ENCODE measurements at places on chromosomes 16 and 17. TPM values are rescaled to one million over a fixed set of nuclear protein-coding genes. Genes with fewer than 3 reads are reported as not detected.

DNA sequence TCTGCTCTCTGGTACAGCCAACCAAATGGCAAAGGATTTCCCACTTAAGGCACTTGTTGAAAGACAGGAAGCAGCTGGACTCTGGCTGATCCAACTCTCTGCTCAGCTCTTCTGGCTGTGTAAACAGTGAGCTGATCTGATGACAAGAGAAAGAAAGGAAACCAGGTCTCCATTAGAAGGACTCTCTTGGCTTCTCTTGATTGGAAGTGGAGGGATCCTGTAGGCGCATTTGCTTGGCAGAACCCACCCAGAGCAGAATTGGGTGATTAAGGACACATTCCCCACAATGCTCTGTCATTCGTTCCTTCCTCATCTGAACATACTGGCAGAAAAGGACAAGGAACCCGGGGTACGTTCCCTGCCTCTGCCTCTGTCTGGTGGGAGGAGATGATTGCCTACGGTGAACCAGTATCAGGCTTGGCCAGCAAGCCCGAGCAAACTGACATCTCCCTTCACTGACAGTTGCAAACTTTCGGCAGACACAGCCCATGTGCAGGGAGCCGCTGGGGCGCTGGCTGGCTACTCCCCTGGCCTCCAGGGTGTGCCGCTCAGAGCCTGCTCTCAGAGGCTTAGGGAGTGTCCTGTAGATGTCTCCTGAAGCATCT, 29.1 kb downstream of the LDHD start:
- no peak for DNase-seq

DNA sequence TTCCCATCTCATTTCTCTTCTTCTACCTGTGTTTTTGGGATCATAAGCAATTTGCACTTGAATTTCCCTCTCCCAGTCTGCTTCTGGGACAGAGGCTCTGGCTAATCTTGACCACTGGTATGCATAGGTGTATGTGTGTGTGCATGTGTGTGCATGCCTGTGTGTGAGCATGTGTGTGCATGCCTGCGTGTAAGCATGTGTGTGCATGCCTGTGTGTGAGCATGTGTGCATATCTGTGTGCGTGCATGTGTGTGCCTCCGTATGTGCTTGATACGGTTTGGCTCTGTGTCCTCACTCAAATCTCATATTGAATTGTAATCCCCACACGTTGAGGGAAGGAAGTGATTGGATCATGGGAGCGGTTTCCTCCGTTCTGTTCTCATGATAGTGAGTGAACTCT, 77.7 kb downstream of the HAPSTR1 start:
- DNase-seq: no peak

DNA sequence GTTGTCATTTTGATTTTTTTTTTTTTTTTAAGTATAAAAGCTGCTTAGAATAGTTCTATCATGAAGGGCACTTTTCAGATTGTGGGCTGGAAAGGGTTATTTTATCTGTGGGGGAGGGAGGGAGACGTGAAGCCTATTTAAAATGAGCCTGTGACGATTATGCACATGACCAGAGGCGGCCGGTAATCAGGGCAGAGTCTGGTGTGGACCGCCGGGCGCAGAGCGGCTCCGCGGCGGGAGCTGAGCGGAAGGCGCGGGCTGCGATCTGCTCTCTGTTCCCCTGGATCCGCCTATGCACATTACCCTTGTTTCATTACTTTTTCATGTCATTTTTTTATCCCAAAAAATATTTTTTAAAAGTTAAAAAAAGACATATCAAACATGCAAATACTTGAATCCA, 23.5 kb downstream of the TMC6 start:
- DNase-seq: no peak

DNA sequence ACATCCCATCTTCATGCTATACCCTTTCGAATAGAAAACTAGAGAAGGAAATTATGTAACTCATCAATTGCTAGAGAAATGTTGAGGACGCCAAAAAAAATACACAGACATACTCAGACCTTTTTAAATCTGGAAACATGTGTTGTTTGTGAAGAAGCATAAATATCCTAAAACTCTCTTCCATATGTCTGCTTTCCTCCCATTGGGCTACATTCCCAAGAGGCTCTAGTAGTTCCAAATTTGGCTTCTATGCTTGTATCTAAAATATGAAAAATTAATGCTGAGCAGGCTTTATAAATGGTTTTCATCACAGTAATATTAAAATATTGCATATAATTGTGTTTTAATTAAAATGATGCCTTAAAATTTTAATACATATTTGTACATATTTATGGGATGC, 297.9 kb upstream of the PSMD7 start:
- no peak for DNase-seq

DNA sequence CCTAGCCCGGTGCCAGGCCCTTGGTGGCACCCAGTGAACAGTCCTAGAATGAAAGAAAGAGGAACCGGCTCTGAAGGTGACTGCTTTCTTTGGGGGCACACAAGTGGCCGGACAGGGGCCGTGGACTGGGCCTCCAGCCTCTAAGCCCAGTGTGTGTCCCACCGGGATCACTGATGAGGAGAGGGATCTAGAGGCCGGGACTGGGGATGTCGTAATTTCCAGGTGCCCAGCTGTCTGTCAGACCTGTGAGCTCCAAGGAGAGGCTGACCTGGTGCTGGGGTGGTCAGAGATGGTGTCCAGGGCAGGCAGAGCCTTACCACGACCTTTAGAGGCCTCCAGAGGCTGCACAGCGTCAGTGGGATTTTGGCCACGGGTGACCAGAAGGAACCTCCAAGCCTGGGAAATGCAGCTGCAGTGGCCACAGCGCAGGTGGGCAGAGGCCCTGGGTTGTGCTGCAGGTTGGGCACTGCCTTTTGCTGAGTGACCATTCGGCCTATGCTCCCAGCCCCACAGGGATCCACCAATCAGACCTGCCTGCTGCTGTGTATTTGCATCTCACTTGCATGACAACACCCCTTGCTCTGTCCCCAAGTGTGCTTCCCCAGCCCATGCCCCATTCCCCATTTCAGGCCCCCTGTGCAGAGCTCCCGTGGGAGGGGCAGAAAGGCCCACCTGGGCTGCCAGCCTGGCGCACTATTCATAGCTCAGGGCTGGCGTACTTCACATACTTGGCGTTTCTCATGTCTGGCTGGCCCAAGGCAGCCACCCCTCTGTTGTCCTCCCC, 12.5 kb downstream of the ARHGAP23 start:
- no peak for DNase-seq

DNA sequence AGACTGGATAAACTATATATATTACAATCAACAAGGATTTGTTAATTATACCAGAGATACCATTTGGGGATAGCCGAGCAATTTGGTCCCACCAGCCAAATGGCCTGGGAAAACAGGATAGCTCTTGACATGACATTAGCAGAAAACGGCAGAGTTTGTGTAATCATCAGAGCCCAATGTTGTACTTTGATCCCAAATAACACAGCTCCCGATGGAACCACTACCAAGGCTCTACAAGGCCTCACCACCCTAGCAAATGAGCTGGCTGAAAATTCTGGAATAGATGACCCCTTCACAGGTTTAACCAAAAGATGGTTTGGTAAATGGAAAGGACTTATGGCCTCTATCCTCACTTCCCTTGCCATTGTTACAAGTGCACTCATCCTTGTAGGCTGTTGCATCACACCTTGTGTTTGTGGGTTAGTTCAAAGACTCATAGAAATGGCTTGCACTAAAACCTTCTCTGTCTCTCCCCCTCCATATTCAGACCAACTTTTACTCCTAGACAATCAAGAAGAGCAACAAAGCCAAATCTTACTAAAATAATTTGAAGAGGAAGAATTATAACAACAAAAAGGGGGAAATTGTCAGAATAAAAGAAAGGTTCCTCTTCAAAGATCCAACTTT, 9.5 kb downstream of the TXNL4B start:
- no peak for DNase-seq

DNA sequence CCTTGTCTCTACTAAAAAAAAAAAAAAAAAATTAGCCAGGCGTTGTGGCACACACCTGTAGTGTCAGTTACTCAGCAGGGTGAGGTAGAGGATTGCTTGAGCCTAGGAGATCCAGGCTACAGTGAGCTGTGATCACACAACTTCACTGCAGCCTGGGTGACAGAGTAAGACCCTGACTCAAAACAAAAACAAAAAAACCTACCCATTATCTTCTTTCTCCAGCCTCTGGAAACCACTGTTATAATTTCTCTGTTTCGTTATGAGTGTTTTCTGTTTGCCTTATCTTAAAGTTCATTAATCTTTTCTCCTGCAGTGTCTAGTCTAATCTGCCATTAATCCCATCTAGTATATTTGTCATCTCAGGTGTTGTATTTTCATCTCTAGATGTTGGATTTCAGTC, 18.6 kb upstream of the CLTC start:
- DNase-seq: no peak

CLEC3A gene
- total RNA-seq: not detected

TUBB3 gene
- 599 TPM for total RNA-seq

Measured in kidney epithelial cell (primary cell).